Breast epithelium (tissue), 4 donors: ENCODE measurements at places on chromosomes 2 and 18. TPM values are rescaled to one million over a fixed set of nuclear protein-coding genes. Genes with fewer than 3 reads are reported as not detected.
A peak's percentile ranks its signal among the peaks of the same experiment; 100 is the strongest.

Gene DLX1
- 0.29 TPM for total RNA-seq

Gene MROH2A
- not detected for total RNA-seq

Gene INPP5D
- 20.3 TPM for total RNA-seq

Gene KATNAL2
- total RNA-seq = 16.8 TPM

Gene CROCC2
- total RNA-seq = 0.33 TPM

Gene ABHD1
- total RNA-seq = 0.29 TPM

- DNase-seq = no peak
Measured at GRCh38 chr2:239198221-239198620, 202.6 kb downstream of the HDAC4 start.

GRCh38 chr2:17877811-17878280, 621 bp upstream of the KCNS3 start:
- DNase-seq = no peak

GRCh38 chr2:157376041-157376440, 50.4 kb upstream of the ERMN start:
- DNase-seq = no peak

DNA sequence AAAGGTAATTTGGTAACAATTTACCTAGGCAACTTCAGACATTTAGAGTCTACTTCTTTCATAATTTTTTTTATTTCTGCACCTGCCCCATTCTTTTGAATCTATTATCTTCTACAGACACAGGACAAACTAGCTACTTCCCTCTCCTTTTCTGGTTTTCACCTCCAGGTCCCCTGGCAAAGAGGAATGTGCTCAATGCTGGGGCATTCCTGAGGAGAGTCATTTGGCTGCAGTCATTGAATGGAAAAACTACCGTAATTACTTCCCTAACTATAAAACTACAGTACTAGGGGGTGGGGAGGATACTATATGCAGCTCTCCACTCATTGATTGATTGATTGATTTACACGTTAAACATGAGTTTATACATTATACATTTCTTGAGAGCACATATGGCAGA, 11.2 kb upstream of the ARHGAP28 start:
- no peak for DNase-seq

DNA sequence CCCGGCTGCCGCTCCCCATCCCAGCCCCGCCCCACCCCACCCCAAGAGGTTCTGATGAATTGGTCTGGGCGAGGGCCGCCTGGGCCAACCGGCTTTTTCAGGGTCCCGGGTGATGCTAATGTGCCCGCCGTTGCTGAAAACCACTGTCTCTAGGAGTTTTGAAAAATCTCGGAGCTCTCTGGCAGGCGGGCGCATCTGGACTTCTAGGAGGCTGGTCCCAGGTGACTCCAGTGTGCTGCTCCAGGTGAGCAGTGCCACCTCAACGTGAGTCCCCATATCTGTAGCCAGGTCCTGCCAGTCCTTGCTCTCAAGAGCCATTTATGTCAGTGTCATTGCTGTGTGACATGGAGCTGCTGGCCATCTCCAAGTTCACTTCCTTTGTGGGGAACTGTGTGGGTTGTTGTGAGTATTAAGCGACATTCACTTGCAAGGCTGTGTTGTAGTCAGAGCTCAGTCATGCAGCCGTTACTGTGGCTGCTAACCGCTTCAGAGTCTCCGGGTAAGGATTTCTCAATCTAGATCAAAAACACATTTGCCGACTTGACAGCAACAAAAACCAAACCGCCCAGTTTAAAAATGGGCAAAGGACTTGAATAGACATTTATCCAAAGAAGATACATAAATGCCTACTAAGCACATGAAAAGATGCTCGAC, at the start of gene RFX8:
RFX8 (minus strand) TSS at position 382 of the 654 bp plus-strand sequence. CDS start 8,264 bp downstream, outside the sequence.
- DNase-seq = peak; percentile 19

DNA sequence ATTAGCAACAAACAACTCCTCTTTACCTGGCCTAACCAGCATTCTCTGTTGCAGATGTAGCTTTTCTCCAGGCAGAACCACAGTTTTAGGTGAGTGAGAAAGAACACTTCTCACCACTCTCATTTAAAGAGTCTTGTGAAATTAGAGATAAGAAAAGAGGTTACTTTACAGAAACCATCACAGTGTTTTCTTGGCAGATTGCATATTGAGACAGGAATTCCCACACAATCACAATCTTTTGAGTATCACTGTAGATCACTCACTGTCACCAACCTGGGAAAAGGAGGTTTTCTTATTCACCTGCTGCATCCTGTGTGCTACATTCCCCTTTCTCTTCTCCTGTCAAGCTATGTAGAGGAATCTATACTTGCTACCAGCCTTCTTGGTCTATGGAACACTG, 574.6 kb downstream of the SLC4A3 start:
- no peak for DNase-seq

DNA sequence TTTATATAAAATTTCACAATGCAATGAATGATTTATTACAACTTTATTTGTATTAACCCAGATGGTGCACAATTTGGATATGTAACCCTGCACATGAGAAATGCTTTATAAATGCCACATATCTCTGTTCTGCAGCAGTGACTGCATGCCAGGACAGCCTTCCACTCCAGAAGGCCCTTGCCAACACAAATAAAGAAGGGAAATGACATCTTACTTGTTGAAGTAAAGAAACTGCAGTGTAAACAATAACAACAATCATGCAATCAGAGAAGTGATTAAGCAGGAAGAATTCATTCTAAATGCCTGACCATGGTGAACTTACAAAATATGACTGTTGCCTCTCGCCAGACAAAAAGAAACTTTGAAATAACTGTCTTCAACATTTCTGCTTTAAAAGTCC, 129.9 kb upstream of the CHST9 start:
- no peak for DNase-seq

DNA sequence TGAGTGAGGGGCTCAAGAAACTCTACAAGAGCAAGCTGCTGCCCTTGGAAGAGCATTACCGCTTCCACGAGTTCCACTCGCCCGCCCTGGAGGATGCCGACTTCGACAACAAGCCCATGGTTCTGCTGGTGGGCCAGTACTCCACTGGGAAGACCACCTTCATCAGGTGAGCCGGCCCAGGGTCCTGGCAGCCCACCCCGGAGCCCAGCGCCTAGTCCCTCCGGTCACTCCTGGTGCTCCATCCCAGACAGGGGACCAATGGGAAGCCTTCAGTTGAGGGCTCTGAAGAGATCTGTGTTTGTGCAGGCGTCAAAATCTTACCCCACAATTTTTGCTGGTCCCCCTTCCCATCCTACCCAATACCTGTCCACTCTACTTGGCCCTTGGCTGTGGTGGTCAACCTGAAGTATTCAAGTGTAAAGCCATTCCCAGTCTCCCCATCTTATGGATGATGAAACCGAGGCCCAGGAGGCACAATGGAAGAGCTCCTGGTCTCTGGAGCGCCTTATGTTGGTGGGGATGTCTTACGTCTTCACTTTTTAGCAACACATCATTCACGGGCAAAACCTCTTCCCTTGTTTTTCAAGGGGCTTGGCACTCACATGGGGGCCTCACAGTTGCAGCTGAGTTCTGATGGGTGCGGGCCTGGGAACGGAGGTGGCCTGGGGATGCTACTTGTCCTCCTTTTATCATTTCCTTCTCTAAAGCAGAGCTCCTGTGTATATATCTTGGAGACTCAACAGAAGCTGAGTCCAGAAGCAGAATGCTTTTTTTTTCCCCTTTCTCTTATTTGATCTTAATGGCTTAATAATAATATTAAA, 941 bp downstream of the EHD3 start:
- no peak for DNase-seq
